CD4-positive, alpha-beta T cell treated with Interleukin-10 for 1 hour (primary cell): ENCODE measurements at places on chromosomes 16 and 17.

GRCh38 chr16:29987371-29988085 lies 7.9 kb downstream of the HIRIP3 start:
- no peak for DNase-seq

DNA sequence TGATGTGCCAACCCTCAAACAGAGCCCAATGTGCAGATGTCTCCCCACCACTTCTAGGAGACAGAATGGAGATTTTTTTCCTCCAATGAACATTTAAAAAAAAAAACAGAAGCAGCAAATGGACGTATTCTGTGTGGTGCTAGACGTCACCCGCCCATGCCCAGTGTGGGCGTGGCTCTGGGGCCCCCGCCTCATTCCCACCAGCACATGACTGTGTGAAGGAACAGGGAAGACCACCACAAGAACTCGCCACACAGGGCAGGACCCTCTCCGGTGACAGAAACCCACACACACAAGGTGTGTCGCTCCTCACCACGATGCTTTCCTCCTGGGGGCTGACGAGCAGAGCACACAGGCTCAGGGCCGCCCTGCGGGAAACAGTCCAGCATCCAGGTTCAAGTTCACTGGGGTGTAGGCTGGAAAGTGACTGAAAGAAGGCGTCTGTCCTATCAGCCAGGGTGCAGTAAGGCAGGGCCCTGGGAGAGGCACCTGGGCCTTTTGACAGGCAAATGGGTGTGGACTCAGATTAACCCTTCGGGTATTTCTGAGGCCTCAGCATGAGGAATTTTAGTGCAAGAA lies 53.5 kb downstream of the KLHDC4 start:
- no peak for DNase-seq

- no peak for DNase-seq
Observed at GRCh38 chr17:76943781-76944213, 75.6 kb downstream of the MGAT5B start.

DNA sequence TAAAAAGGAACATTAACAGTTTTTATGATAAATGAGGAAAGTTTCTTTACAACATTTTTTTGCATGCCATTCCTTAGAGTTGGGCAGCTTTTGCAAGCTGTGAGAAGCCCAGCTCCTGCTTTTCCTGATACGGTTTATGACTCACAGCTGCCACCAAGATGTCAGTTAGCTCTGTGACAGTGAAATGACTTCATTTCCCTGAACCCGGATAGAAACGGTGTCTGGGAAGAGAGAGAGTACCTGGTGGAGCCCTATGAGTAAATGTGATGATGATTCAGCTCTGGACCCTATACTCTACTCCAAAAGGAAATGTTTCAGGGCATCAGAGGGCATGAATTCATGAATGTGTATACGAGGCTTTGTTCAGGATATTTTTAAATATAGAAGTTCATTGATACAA lies 366.3 kb upstream of the HSBP1 start:
- no peak for DNase-seq

DNA sequence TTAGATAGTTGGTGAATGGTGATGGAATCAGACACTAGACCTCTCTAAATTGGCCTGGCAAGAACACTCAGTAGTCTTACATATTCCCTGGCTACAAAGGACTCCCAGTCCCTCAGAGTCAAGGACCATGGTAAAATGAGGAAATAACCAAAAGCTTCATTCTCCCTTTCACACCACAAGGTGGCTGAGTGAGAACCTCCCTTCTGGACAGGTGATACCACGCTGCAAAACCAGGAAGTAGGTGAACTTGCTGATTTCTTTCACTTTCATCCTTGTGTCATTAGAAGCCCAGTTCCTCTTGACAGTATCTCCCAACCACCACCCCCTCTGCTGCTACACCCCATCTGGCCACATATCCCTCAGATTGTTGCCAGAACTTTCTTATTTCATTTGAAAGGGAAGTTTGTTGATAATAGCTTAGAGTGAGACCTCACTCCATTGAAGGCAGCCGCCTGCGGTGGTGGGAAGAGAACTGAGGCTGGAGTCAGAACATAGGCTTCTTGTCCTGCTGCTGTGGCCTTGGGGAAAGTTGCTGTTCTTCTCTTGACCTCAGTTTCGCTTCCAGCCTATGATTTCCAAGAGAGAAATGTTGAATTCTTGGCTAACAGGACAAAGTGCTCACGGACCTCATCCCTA lies 290.6 kb upstream of the CCL2 start:
- DNase-seq: peak; percentile 46

DNA sequence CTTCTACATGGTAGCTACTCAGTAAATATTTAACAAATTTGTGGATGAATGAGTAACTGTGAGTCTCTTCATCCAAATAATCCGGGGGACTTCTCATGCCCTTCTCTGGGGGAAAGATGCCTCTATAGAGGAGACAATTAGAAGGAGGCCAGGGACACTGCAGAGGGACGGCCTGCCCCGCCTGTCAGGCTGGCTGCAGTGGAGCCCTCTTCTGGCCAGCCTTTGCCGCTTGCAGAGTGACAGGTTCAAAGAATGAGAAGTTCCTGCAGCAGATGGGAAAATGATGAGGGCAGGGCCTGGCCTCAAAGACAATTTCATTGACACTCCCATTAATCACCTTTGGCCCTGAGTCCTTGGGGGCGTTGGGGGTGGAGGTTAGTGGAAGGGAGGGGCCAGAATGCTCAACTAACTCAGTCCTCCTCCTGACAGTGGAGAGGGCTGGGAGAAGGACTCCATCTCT lies 339.0 kb downstream of the MAF start:
- DNase-seq: peak; percentile 59

GRCh38 chr16:14634389-14634725 lies 1.6 kb downstream of the BFAR start:
- DNase-seq: no peak

DNA sequence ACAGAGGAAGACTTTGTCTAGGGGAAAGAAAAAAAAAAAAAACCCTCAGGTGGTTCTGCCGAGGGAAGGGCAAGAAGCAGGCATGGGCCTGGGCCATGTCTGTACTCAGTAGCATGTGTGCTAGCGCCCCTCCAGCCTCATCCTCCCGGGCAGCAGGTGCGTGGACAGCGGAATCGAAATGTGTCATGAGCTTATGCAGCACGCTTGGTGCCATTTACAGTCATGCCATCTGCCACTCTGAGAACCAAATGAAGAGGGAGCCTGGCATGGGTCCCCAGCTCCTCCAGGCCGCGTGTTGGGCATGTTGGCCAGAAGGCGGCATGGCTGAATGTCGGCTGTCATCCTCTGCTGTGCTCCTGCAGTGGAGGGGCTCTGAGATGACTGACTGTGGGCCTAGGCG lies 31.4 kb downstream of the CRAMP1 start:
- DNase-seq: no peak

GRCh38 chr17:60819447-60820130 lies 141.9 kb downstream of the BCAS3 start:
- no peak for DNase-seq

DNA sequence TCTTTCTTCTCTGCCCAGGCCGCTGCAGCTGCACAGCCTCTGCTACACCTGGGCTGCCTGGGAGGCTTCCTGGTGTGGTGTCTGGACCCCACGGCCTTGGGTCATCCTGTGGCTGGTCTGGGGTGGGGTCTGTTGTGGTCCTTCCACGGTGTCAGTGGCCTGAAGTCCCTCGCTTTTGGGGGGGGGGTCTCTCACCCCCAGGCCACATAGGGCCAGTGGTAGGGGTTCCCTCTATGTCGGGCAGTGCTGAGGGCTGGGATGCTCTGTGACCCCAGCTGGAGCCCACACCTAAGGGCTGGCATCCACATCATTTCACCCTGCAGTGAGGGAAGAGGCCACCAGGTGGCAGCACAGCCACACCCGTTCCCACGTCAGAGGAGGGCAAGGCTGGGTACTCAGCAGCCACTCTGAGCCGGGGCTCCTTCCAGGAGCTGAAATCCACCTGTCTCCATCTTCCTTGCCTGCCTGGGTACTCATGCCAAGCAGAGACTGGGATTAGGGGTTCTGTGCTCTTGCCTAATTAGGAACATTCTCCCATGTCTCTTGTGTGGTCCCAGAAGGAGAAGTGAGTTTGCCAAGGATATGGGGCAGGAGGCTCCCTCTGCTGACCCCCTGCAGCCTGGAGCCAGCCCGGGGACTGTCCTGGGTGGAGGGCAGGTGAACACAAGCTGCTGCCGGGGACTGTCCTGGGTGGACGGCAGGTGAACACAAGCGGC lies 13.0 kb downstream of the ENGASE start:
- peak; percentile 77 for DNase-seq

DNA sequence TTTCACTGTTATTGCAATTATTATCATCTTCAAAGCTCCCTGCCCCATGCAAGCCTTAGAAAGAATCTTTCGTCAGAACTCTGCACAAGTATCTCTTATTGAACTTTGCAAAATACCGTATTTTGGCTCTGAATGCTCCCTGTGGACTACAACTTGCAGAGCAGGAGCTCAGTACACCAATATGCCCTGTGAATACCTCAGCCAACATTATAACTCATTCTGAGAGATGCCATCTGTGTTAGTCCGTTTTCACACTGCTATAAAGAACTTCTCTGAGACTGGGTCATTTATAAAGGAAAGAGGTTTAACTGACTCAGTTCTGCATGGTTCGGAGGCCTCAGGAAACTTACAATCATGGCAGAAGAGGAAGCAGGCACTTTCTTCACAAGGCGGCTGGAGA lies 87.2 kb upstream of the XYLT1 start:
- no peak for DNase-seq

- no peak for DNase-seq
Observed at GRCh38 chr17:6868582-6868981, 37.1 kb upstream of the TEKT1 start.

- DNase-seq: peak; percentile 30
Observed at GRCh38 chr16:87203060-87203656, 114.0 kb downstream of the C16orf95 start.

GRCh38 chr17:71413935-71414334 lies 706.9 kb upstream of the SOX9 start:
- no peak for DNase-seq

- no peak for DNase-seq
Observed at GRCh38 chr17:81339191-81339533, 44.1 kb upstream of the SLC38A10 start.

GRCh38 chr17:42200706-42201457 lies 6.6 kb upstream of the GHDC start:
- DNase-seq: no peak

DNA sequence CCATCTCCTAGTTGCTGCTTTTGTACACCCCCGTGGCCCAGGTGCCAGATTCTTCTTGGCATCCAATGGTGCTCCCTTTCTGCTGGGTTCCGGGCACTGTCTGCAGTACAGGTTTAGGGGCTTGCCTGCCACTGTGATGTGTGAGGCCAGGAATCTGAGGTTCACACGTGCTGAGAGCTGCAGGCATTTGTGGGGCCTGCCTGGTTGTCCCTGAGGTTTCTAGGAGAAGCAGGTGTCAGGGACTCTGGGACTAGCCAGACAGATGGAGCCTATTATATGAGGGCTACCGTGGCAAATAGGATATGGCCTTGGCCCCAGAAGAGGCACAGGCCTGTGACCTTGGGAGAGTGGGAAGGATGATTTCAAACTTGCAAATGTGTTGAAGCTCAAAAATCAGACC lies 29.3 kb downstream of the NDEL1 start:
- DNase-seq: no peak

GRCh38 chr16:86671486-86672178 lies 93.3 kb downstream of the FOXL1 start:
- no peak for DNase-seq

- no peak for DNase-seq
Observed at GRCh38 chr17:31093866-31094599, 744 bp upstream of the NF1 start.

DNA sequence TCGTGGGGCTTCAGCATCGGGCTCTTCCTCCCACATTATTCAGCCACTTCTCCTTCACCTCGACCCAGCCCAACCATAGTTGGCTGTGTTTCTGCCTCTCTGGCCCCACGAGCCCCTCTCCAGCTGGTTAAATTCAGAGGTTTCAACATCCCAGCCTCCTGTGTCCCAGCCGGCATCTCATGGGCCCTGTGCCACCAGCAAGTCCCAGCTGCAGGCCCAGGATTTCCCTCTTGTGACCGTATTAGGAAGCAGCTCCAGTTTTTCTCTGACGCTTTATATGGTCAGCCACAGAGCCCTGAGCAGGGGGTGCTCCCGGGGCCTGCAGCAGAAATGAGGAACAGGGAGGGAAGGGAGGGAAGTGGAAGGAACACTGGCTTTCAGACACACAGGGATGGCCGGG lies 27.4 kb downstream of the MYH11 start:
- DNase-seq: no peak

DNA sequence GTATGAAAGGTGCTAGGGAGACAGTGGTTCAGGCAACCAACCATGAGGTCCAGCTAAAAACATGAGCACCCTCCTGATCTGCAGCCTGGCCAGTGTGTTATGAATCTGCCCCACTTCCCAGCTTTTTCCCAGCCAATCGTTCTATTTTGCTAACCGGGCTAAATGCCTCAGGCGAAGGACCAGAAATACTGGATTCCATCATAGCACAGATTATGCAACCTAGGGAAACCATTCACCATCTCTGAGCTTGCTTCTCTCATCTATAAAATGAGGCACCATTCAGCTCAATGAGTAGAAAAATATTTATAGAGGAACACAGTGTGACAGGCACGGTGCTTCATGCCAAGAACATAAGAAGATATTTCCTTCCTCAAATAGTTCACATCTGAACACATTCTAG lies 45.2 kb upstream of the NUDT7 start:
- DNase-seq: no peak

GRCh38 chr17:15944759-15945526 lies at the start of gene ADORA2B:
ADORA2B (plus strand) TSS chr17:15945130; CDS start chr17:15945249, 119 bp downstream.
- peak; percentile 27 for DNase-seq

GRCh38 chr16:55021595-55022475 lies 91.2 kb downstream of the IRX5 start:
- no peak for DNase-seq

DNA sequence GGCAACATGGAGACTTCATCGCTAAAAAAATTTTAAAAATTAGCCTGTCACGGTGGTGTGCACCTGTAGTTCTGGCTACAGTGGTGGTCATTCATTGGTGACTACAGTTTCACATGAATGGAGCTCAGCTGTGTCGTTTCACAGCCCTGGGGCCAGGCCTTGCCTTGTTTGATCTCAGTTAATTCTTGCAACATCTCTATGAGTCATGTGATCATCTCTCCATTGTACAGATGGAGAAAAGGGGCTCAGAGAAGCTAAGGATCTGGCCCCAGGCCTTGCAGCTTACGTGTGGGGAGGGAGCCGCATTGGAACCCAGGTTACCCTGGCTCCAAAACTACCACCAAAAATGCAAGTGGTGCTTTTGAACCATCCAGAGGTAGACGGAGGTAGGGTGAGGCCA lies 49.4 kb downstream of the GDE1 start:
- no peak for DNase-seq

DNA sequence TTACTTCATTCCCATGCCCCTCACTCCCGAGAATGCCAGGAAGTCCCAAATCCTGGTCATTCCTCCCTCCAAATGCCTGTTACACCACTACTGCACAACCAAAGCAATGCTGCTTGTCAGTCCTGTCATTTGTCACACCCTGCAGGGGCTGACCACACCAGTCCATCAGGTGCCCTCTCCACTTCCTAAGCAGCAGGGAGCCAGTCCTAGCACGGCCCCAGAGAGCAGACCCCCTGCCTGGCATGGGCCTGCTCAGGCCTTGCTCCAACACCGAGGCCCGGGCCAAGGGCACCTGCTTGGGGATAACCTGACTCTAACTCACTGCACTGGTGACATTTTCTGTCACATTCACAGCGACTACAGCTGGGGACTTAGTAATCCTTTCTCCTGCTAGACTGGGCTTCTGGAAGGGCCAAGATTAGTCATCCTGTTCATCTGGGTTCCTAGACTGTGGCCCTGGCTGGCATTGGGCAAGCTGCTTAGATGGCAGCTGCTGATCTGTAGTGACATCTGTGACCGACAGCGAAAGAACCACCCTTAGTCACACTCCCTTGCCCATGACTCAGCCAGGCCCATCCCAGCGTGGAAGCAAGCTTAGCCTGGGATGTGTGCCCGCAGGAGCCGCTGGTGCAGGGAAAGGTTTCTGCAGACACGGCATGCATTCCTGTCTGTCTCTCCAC lies 5.4 kb downstream of the ALYREF start:
- DNase-seq: no peak
